Aorta (tissue), 5 donors: ENCODE measurements at places on chromosomes 3 and 15. TPM values are rescaled to one million over a fixed set of nuclear protein-coding genes. Genes with fewer than 3 reads are reported as not detected.

CHST14 gene
- total RNA-seq, result 21.4 TPM

CPLX3 gene
- not detected for total RNA-seq

PRR20G gene
- total RNA-seq, result not detected

NEK4 gene
- total RNA-seq, result 21.7 TPM

RAB5A gene
- 75.9 TPM for total RNA-seq

CHP1 gene
- total RNA-seq, result 60.8 TPM

TMC3 gene
- total RNA-seq, result not detected

TOPAZ1 gene
- total RNA-seq, result not detected

SLC33A1 gene
- total RNA-seq, result 28.5 TPM

FOXB1 gene
- total RNA-seq, result not detected

TMEM158 gene
- total RNA-seq, result 3.2 TPM
